ENCODE measurements at places on chromosomes 11 and 22.

DNA sequence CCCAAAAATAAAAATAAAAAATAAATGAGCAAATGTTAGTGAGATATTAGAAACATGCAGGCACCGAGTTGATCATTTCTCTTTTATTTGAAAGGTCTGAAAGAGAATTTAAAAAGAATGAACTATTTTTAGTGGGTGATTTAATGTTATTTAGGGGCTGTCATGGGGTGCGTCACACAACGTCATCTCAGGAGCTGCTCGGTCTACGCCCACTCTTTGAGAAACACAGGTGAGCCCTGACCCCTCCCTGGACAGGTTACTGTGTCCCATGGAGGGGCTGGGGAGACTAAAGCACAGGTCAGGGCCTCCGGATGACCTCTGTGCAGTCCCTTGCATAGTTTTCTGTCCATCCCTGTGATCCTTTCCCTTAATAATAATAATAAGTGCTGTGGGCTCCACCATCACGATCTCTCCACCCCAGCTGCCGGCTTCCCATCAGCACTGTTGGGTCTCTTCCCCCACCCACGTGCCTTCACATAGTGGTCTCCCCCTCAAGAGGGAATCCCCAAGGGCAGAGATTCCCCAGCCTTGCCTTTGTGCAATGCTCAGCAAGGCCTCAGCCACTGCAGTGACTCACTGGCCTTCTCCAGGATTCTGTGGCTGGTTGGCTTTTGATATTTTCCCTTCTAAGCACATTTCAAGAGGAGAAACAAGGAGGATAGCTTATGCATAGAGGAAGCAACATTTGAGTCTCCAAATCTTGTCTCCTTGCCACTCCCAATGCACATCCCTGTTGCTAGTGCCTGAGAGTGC is 159.9 kb downstream of the TTC17 start:
- no peak for DNase-seq

DNA sequence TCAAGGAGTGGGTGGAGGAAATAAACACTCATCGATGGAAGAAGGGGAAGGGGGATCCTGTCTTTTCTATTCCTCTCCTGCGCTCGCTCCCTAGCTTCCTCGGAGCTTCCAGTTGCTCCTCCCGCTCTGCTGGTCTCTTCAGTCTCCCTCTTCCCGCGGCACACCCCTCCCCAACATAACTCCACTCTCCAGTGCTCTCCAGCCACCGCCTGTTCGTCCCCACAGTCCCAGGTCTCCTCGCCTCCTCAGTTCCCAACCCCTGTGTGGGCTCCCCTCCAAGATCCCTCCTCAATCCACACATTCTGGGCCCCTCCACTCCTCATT is 438 bp downstream of the ZW10 start:
- peak; percentile 65 for DNase-seq

GRCh38 chr22:37492428-37493344 is 6.5 kb upstream of the MFNG start:
- DNase-seq, result peak; percentile 49

- no peak for DNase-seq
These were observed 34.3 kb downstream of the GAB4 start for GRCh38 chr22:16973591-16974297.

DNA sequence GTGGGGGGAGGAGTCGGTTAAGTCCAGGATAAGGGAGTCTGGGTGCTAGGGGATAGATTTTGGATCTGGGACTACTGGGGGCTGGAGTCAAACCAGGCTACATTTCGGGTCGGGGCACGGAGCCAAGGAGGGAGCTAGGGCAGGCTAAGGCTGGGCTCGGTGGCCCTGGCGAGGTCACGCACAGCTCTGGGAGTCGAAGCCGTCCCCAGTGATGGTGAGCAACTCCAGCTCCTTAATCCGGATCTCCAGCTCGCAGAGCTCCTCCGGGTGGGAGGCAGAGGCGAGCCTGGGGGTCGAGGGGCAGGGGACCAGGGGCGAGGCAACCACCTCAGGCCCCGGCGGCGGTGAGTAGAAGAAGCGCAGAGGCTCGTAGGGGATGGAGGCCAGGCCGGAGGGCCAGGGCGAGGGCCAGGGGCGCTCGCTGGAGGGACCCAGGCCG is 544 bp downstream of the C11orf91 start:
- DNase-seq, result no peak

DNA sequence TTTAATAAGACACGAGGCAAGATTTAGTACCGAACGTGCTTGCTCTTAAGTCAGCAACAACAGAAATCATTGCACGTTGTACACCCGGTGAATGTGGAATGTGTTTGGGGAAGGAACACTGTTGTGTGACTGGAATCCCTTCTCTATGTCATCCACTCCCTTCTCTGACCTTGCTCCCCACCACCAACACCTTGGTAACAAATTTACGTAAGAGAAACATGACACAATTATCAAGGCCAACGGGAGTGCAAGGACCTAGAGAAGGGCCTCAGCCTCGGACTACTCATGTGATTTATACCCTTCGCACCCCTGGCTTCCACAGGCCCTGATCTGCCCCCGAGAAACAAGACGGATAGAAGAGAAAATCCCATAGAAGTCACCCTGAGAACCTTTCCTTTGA is 236.2 kb downstream of the LARGE1 start:
- DNase-seq, result no peak

DNA sequence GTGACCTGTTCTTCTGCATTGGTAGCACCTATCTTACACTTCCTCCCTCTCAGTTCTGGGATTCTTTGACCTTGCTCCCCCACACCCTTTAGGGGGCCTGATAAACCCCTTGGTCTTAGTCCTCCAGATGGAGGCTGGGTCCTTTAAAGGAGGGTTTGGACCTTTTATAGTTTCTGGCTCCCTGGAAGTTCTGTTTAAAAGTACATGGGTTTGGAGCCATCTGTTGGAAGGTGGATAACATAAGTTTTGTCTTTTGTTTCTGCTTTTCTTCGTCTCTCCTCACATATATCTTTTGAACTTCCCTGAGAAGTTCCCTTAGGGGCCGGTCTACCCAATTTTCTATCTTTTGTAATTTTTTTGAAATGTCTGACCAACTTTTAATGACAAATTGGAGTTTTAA is 17.9 kb upstream of the HYLS1 start:
- no peak for DNase-seq

DNA sequence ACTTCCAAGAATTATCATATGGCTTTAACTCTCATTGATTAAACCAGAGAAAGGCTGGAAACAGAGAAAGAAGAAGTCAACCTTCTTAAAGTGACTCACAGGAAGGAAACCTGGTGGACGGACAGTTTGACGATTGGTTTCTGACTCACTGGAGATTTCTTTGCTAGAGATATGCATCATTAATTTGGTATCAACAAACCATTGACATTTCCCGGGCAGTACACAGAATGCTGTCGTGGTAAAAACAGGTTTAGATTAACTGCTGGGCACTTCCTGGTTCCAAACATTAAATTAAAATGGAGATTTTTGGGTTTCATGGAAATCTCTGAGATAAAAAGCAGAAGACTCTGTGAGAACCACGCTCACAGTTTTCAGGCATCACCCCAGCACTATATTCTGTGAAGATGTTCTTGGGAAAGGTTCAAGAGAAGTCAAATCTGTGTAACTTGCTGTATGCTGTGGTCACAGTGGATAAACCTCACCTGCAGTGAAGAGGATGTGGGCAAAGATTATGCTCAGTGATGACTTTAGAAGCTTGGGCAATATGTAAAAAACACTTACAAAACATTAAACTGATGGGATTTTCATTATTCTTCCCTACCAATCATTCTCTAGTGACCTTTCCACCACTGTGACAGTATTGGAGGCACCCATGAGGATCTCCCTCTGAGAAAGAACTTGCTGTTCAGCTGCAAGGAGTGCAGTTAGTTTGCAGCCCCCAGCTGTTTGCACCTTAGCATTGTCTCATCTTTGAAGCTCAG is 61.1 kb upstream of the CD44 start:
- peak; percentile 17 for DNase-seq

- no peak for DNase-seq
These were observed 672.2 kb downstream of the LRRC4C start for GRCh38 chr11:40787224-40787623.

- no peak for DNase-seq
These were observed 54.4 kb upstream of the RBFOX2 start for GRCh38 chr22:36083056-36083455.

GRCh38 chr22:37345863-37346504 is 63.7 kb downstream of the CYTH4 start:
- no peak for DNase-seq

DNA sequence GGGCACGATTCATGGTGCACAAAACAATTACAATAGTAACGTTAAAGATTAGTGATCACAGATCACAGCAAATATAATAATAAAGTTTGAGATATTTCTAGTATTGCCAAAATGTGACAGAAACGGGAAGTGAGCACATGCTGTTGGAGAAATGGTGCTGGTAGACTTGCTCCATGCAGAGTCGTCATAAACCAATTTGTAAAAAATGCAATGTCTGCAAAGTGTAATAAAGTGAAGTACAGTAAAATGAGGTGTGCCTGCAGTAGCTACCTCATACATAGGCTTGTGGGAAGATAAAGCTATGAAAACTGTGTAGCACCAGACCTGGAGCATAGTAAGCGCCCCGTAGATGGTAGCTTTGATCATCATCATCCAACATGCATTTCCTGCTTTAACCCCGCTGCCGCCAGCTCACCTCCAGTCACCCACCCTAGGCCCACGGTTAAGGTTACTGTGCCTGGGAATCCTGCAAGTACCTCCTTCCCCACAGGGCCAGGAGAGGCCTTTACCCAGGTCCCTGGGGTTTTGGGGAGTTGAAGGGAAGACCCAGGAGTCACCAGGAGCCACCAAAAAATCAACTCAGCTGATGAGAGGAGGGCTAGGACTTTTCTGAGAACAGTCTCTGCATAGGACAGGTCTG is 59.2 kb downstream of the MYO7A start:
- DNase-seq, result no peak

- DNase-seq, result no peak
These were observed 12.7 kb downstream of the TRMU start for GRCh38 chr22:46348099-46348695.

- no peak for DNase-seq
These were observed 18.0 kb downstream of the ST13 start for GRCh38 chr22:40838486-40838885.

DNA sequence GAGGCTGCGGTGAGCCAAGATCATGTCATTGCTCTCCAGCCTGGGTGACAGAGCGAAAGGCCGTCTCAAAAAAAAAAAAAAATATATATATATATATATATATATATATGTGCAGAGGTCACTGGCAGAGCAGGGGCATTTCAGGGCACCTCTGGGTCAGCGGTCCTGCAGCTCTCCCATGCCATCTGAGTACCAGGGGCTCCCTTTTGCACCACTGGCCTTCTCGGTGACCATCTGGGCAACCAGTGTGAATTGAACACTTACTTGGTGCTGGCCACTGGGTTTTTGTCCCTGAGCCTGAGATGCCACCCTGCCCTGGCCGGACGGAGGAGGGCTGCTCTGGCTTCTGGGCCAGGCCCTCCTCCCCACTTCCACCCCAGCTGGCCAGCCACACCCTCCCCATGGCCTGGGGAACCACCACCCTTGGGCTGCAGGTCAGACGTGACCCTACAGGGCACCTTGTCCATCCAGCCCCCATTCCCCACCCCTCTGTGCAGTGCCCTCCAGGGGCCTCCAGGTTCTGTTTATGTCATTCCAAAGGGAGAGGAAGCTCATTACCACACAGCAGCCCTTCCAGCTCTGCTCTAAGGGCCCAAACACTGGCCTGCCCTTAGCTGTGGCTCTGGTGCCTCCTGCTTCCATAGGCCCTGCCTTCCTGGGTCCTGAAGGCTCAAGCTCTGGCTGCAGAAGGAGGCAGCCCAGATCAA is 10.3 kb downstream of the MAPK8IP1 start:
- DNase-seq, result no peak

DNA sequence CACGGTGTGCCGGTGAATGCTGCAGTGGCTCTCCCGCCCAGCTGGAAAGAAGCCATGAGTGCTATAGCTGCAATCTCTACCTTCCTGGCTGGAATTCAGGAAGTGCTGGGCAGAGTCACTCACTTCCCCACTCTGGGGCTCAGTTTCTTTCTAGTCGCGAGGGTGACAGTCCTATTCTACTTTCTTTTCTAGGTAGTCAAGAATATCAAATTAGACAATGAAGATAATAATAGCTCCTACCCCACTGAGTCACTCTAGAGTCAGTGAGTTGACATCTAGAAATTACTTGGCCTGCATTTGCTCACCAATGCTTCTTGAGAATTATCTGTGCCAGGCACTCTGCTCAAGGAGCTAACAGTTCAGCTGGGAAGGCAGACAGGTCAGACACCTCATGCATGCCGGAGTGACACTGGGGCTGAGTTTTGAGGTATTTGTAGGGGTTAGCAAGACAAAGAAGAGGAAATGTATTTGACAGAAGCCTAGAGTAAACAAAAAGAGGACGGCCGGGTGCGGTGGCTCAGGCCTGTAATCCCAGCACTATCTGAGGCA is 3.2 kb downstream of the CENPM start:
- no peak for DNase-seq

GRCh38 chr11:115700496-115700895 is 196.3 kb upstream of the CADM1 start:
- no peak for DNase-seq

DNA sequence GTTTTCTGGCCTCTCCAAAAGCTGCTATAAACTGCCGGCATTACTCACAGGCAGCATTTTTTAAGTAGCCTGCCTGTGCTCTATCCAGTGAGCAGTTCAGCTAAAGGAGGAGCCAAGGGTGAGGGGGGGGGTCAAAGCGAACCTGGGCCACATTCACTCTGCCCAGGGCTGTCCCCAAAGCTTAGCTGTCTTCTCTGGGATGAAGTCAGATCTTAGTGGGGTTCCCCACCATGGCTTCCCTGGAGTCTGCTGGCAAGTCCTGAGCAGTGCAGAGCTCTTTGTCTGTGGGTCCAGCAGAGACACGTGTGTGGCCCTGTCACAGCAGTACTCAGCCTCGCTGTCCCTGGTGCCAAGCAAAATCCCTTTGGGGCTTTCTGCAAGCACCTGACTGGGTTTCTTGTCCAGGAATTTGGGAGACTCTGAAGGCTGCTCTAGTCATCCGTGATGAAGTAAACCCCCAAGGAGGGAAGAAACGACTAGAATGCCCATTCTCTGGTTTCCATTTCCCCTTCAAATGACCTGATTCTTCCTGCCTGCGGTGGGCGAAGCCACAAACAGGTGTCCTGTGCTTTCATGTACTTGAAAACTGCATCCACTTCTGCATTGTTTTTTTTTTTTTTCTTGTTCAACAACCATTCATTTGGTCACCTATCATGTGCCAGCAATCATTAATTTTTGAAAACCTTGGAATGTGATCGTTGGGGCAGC is 2.6 kb downstream of the KCNJ5 start:
- no peak for DNase-seq

- no peak for DNase-seq
These were observed 15.1 kb upstream of the CEP295 start for GRCh38 chr11:93646399-93646798.

DNA sequence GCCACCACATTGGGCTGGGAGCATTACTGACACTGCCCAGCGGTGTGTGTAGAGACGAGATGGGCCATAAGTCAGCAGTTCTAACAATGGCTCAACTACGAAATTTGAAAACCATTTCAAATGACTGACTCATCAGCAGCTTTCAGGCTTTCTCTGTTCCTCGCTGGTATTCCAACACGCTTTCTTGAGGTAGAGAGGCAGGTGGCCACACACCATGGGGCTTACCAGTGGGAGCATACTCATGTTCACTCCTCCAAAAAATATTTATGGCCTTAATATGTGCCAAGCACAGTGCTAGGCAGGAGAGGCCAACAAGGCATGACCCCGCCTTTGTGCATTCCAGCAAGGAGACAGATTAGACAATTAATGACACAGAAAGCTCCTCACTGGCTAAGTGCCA is 20.3 kb downstream of the ARFGAP2 start:
- no peak for DNase-seq

Data from erythroblast (primary cell).